ENCODE measurements at places on chromosomes 12 and 14.
A peak's percentile ranks its signal among the peaks of the same experiment; 100 is the strongest.

GRCh38 chr12:89211456-89211855 is 140.8 kb downstream of the DUSP6 start:
- DNase-seq, result no peak

DNA sequence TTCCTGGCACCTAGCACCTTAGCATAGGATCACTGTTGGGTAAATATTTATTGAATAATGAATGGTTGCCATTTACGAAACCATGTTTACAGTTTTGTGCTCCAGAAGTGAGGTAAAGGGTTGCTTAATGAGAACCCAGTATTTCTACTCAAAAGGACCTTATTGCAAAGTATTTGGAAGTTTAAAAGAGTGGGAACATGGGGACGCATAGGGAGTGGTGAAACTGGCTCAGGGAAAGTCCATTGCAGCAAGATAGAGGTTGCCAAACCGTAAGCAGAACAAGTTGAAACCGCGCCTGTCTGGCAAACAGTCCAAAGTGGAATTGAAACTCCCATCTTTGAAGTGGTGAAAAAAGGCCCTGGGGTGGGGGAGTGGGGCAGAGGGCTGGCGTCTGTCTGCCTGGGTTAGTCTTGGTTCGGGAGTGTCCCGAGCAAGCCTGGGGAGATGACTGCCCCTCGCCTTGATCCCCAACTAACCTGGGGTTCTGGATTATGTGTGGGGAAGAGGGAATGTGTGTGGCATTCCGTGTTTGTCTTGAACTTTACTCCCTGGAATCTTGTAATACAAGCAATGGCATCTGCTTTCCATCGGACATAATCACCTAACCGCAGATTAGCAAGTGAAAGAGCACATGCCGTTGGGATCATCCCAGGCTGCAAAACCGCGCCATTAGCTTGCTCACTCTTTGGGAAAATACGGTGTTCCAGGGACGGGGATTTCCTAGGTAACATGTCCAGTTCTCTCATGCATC is 7.2 kb downstream of the ALDH2 start:
- DNase-seq, result no peak

- DNase-seq, result no peak
Measured at GRCh38 chr12:100793182-100793581, 1.4 kb upstream of the ANO4 start.

GRCh38 chr12:94805749-94806529 is 155.6 kb upstream of the TMCC3 start:
- DNase-seq, result no peak

GRCh38 chr12:6444031-6444430 is 724 bp upstream of the CD27 start:
- DNase-seq, result no peak

GRCh38 chr14:28308734-28309133 is 457.9 kb upstream of the FOXG1 start:
- no peak for DNase-seq

- DNase-seq, result no peak
Measured at GRCh38 chr14:32709027-32709426, 229.7 kb upstream of the NPAS3 start.

DNA sequence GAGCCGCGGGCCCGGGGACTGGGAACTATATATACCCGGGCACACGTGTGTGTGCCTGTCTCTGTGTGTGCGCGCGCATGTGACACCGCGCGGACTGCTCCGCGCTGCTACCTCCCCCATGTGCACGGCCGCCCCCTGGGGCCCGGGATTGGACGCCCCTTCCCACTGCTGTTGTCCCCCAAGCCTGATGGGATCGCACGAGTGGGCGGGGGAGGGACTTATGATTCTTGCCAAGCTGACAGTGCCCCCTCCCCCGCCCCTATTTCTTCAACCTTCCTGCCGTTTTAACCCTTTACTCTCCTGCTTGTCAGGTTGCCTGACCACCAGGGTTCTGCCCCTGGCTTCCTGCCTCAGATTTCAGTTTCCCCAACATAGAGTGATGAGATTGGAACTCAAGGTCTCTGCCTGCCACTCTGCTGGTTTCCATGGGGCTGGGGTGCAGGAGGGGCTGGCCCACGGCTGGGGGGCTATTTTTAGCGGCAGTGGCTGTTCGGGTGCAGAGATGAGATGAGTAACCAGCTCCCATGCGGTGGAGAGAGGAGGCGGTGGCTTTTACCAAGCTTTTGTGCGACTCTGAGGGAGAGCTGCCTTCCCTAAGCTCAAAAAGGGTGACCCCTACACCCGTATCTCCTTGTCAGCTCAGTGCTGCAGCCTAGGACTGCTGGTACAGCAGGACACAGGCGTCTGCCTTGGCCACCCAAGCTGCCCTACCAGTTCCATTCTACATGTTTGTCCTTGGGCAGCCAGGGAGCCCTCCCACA is at the start of gene DDN:
Gene DDN, minus strand, starts transcription at position 5 of the 761 bp plus-strand sequence. CDS start 88 bp downstream, outside the sequence.
- peak; percentile 25 for DNase-seq

GRCh38 chr14:75123991-75124390 is 2.9 kb downstream of the NEK9 start:
- DNase-seq, result no peak

- no peak for DNase-seq
Measured at GRCh38 chr12:128753438-128753837, 70.3 kb downstream of the SLC15A4 start.

- no peak for DNase-seq
Measured at GRCh38 chr12:100027671-100028070, 42.9 kb upstream of the ANKS1B start.

- no peak for DNase-seq
Measured at GRCh38 chr12:108592033-108592909, 5.6 kb downstream of the TMEM119 start.

DNA sequence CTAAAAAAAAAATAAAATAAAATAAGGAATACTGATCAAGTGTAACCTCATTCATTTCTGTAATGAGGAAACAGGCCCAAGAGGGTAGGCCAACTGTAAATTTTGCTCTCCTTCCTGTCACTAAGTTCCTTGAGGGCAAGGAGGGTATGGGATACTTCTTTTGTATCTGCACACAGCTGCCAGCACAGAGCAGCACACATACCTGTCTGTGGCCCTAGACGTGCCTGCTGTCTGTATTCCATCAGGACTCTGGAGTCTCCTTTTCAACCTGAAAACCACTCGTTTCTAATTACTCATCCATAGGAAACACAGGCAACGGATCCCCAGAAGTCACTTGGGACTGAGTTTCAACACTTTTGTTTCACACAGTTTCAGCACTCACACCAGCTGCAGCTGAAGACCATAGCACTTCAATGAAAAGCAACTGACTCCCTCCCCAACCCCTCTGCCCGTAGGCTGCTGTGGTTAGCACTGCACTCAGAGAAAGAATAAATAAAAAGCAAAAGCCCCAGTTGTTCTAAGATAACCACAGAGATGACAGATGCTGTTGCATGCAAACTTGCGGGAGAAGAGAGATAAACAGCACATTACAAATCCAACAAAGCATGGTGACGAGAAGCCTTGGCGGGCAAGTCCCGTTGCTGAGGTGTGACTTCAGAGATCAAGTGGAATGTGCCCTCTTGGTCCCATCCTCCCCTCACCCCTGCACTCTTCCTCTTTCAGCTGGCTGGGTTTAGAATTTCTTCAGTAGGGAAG is 24.9 kb downstream of the CRACR2A start:
- DNase-seq, result no peak

DNA sequence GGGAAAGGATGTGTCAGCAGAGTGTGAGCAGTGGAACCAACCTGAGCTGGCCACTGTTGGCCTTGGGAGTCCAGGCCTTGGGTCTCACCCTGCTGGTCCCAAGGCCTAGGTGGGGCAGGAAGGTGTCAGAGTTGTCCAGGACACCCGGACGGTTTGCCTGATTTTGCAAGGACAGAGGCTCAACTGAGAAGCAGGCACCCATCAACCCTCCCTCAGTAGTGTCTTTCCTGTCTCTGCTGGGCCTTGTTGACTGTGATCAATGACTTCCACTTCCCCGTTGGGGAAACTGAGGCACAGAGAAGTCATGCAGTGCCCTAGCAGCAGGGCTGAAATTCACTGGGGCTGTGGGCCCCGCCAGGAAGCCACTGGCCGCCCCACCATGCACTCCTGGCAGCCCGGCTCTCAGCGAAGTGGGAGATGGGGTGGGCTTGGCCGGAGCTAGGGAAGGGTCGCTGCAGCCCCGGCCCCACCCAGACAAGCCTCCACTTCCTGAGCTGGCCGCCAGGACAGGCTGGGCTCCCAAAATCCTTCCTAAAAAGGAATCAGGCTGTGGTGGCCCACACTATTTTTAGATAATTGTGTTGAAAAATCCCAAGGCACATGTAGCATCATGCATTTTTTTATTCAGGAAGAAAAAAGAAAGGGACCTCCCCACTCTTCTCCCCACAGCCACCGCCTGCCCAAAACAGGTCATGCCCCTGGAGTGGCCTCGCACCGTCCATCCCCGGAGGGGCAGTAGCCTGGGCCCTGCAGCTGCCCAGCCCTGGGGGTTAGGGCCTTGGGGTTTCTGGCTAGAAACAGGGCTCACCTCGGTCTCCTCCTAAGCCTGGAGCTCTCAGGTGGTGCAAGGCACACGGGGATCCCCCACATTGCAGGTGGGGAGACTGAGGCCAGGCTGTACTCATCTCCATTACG is 127.4 kb downstream of the CALM1 start:
- no peak for DNase-seq

DNA sequence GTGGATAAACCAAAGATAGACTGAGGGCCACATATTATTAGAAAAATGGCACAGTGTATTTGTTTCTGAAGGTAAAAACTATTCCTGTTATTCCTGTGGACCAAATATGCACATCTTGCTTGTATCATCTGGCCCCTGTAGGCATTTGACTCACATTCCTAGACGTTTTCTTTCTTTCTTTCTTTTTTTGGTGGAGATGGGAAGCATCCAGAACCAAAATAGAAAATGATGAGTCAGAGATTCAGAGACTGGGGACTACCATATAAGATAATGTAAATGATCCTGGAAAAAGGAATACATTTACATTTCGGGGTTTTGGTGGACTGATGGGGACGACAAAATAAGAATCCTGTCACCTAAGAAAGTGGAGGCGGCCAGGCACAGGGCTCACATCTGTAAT is 24.2 kb downstream of the TRIM9 start:
- no peak for DNase-seq

GRCh38 chr14:64946310-64947045 is 3.9 kb upstream of the GPX2 start:
- DNase-seq, result no peak

DNA sequence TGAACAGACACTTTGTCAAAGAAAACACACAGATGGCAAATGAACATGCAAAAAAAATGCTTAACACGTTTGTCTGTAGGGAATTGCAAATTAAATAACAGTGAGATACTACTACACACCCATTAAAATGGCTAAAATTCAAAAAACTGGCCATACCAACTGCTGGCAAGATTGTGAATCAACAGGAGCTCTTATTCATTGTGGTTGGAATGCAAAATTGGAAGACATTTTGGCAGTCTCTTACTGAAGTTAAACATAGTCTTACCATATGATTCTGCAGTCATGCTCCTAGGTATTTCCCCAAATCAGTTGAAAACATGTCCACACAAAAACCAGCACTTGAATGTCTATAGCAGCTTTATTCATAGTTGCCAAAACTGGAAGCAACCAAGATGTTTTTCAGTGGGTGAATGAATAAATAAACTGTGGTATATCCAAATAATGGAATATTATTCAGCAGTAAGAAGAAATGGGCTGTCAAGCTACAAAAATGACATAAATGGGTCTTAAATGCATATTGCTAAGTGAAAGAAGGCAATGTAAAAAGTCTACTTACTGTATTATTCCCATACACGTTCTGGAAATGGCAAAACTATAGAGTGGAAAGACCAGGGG is 91.4 kb downstream of the PLEKHA5 start:
- DNase-seq, result no peak

- DNase-seq, result no peak
Measured at GRCh38 chr14:74875941-74876913, at the start of gene PROX2. Gene PROX2 (minus strand): TSS chr14:74876145. CDS start chr14:74863834, 12,311 bp downstream.

GRCh38 chr12:754851-755562 is 2.6 kb downstream of the WNK1 start:
- no peak for DNase-seq

GRCh38 chr14:37678916-37679315 is 83.5 kb downstream of the TTC6 start:
- DNase-seq, result no peak

GRCh38 chr12:43112101-43112920 is 439.7 kb downstream of the ADAMTS20 start:
- DNase-seq, result no peak

GRCh38 chr12:1179128-1179527 is 188.1 kb downstream of the ERC1 start:
- DNase-seq, result no peak

Measured in activated naive CD4-positive, alpha-beta T cell (primary cell).